Stimulated activated naive CD8-positive, alpha-beta T cell treated with anti-CD3 and anti-CD28 coated beads, Interleukin-15, Interleukin-2, amounts not matched to agents 100 U/mL and 50 U/mL, for 24 hours (primary cell): ENCODE measurements at places on chromosomes 16 and 17.

GRCh38 chr17:32152130-32152529 is 9.8 kb downstream of the RHOT1 start:
- no peak for DNase-seq

DNA sequence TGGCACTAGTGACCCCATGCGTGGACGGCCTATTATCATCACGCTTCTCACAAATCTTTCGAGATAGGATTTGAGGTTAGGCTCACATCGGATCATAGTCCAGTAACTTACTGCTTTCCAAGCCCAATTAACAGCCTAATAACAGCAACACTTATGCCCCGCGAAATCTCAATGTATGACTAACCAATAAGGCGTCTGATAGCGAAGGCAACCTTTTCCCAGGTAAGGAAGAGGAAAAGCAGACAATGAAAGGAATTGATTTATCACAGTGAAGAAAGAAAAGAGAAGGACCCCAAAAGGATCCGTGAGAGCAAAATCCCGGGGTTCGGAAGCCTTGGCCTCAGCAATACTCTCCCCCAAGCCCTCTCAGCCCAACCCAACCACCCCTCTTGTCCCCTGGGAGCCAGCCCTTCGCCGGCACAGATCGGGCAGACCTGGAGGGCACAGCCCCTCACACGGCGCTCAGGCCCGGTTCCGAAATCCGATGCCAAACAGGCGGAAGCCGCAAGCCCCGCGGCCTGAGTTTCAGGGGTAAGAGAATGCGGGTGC is 534 bp downstream of the GPATCH8 start:
- peak; percentile 52 for DNase-seq

- no peak for DNase-seq
Measured at GRCh38 chr16:58035356-58036170, 10.0 kb downstream of the MMP15 start.

DNA sequence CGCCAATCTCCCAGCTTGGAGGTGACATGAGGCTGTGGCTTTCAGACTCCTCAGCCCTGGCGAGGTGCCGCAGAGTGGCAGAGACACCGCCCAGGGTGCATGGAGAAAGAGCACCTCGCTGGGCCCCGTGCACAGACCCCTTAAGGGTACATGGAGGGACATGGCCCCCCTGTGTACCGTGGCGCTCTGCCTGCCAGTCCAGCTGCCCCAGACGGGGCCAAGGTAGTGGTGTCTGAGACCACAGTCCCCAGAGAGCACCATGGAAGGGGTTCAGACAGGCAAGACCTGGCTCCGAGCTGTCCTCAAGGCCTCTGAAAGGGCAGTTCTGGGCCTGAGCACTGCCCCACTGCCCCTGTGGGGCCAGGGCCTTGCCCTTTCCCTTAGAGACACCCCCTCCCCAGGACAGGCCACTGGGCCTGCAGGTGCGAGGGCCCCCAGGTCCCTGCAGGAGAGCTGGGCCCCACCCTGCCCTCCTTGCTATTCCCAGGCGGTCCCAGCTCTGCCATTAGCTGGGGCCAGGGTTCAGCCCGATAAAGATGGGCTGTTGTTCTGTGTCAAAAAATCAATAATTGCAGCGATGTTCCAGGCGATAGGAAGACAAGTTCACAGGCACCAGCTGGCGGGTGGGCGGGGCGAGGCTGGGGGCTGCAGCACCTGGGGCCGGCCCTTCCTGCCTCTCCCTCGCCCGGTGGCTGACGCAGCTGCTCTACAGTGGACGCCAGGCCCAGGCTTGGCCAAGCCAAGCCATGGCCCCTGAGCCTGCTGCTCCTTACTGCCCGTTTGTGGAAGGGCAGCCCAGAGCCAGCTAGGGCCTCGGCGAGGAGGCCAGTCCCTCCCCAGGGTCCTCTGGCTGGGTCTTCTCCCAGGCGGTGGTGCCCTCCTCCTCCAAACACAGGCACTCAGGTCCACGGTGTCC is 51.7 kb downstream of the ZFPM1 start:
- DNase-seq, result no peak

GRCh38 chr16:79165079-79165478 is 435.5 kb downstream of the MAF start:
- no peak for DNase-seq

DNA sequence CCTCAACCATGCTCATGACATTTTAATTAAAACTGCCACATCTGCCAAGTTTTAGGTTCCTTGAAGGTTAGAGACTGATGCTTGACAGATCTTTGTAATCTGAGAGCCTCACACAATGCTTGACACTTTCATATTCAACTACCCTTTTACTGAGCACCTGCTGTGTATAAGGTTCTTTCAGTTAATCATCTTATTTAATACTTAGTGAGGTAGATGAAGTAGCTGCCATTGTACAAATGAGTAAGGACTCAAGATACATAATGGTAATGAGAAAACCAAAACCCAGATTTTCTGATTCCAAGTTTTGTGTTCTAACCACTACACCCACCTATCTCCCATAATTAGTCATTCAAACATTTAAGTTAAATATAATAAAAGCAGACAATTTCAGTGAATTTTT is 35.4 kb upstream of the ARL6IP1 start:
- DNase-seq, result no peak

- DNase-seq, result no peak
Measured at GRCh38 chr17:7943291-7943690, 11.3 kb downstream of the CNTROB start.

GRCh38 chr17:74637265-74637664 is 13.7 kb upstream of the CD300E start:
- DNase-seq, result no peak

- DNase-seq, result no peak
Measured at GRCh38 chr16:67183-67791, 5.1 kb downstream of the RHBDF1 start.

DNA sequence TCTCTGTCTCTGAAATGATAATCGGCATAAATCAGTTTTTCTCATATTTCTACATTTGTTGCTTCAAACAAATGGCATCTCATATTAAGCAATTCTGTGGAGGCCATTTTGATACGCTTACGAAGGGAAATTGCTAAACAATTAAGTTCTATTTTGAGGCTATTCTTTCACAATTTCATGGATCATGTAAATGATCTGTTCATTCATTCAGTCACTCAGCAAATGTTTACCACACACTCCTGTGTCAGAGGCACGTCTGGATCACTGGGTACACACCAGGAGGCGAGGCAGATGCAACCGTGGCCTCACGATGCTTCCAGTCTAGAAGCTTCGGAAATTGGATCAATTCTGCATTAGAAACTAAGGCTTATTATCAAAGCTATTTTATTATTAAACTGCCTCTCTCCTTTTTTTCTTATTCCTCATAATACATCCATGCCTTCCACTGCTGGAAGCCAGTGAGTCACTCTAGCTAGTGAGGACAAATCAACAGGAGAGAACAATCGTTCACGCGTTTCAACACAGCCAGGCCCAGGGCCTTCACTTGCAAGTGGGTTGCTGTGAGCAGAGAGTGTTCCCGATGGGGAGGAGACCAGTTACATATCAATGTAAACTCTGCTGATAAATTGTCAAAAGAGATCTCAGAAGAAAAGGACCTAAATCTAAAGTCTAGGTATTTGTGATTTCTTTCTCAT is 11.3 kb upstream of the SLC39A11 start:
- DNase-seq, result no peak

DNA sequence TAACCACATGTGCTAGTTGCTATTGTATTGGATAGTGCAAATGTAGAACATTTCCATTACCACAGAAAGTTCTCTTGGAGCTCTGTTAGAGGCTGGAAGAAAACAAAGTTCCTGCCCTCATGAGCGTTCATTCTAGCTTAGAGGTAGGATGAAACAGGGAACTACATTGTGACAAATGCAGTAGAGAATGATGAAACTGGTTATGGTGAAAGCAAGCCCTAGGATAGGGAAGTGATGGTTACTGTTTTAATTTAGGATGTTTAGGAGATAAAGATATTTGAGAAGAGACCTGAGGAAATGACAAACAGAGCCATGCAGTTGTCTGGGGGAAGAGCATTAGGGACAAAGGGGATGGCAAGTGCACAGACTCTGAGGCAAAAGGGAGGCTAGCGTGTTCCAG is 50.7 kb downstream of the AATF start:
- DNase-seq, result no peak

DNA sequence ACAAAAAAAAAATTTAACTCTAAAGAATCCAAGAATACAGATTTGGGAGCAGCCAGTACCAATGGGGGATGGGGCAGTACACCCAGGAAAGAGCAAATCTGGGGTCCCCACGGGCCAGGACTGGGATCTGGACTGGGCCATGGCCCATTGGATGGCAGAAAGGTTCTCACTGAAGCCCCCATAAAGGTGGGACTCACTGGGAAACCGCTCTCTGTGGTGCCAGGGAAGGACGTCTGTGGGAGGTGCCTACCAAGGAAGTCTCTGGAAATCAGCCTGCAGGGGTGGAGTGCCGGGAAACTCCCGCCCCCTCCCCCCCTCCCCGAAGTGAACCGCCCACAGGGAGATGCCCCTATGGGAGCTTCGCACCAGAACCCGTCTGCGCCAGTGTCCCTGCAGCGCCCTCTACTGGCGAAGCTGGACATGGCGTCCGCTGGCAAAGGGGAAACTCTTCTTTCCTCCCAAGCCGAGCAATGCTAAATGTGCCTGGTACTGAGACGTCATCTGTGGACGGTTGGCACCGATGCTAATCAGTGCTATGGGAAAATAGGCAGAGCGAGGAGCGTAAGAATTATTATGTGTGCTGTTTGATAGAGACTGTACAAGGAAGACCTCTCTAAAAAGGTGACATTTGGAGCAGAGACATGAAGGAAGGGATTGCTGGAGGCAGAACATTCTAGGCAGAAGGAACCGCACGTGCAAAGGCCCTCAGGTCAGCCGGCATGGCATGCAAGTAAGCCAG is 671.1 kb downstream of the WWOX start:
- DNase-seq, result peak; percentile 86

GRCh38 chr16:84787263-84787622 is 32.5 kb upstream of the CRISPLD2 start:
- DNase-seq, result no peak

DNA sequence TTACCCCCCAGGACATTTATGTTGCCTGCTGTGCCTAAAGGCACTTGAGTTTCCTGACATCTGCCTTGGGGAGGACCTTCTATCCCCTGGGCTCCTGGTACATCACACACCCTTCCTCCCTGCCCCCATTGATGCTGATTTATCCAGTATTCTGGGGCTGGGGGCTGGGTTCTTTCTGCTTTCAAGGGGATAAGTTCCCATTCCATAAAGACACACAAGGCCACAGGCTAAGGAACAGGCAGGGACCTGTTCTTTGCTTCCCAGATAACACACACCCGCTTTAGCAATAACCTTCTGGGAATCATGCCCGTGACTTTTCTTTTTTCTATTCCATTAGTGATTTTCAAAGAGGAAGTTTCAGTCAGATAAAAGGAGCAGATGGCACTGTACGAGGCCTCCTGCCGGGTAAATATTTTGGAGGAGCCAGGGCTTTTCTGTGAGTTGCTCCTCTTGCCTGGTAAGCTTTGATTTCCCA is 30.6 kb downstream of the CHD9 start:
- no peak for DNase-seq

DNA sequence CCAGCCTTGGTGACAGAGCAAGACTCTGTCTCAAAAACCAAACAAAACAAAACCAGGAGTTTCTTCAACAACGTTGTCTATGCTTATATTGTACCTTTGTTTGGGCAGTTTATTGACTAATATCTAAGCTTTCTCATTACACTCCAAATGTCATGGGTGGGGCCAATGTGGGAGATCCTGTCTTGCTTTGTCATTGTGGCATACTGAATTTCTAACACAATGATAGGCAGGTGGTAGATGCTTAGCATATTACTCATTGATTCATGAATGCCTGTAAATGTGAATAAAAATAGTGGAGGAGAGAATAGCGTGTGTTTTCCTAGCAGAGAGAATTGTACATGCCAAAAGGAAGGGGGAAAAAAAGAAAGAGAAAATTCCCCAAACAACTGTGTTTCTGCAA is 802.5 kb upstream of the EEF2KMT start:
- DNase-seq, result no peak

- DNase-seq, result peak; percentile 77
Measured at GRCh38 chr17:80876950-80877728, 114.5 kb upstream of the CHMP6 start.
